SJSA1 (cell line): ENCODE measurements at places on chromosomes 5 and 9.

DNA sequence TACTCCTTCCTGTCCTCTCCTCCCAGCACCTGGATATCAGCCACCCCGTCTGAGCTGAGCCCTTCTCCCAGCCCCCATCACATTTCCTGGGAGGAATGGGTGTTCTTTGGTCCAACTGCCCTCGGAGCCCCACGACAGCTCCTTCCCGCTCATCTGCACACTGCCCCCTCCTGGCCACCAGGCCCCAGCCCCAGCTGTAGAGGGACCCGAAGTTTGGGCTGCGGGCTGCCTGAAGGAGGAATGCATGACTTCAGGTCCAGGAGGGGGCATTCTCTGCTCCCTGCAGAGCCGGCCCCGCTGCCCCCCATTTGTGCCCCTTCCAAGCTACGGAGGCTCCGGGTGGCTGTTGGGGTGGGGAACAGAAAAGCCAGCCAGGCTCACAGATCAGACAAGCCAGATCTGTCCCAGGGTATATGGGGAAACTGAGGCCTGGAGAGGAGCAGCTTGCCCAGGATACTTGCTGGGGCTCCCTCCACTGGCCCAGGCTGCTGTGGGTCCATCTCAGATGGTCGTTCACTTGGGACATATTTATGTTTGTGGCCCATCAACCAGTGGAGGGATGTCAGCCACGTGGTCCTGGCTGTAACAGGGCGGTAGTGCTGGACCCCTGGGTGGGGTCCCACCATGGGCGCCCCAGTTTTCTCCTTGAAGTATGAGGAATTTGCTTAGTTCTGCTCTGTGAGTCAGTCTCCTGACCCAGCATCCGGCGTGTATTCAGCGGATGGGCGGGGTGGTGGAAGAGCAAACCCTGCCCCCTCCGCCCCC is 33.1 kb downstream of the DAB2IP start:
- no peak for DNase-seq

- no peak for DNase-seq
Measured at GRCh38 chr5:40233268-40233667, 446.4 kb upstream of the PTGER4 start.

GRCh38 chr5:74241751-74242140 is 398.8 kb downstream of the ENC1 start:
- DNase-seq: peak; percentile 51

- no peak for DNase-seq
Measured at GRCh38 chr5:138610918-138611677, 35.9 kb upstream of the HSPA9 start.

DNA sequence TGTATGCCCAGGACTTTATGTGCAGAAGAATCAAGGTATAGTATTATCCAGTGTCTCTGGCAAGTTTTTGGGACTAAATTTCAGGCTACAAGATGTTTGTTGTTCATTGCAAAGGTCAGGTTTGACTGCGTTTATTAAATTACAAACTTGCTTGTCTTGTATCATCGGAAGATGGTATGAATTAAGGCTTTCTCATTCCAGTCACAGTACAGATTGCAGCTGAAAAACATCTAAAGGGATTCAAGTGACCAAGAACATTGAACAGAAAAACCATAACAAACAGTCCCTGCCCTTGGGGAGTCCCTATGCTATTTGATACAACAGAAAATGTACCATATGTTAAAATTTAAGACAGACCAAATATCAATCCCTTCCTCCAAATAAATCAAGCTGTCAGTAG is 244.7 kb upstream of the TNC start:
- no peak for DNase-seq

- DNase-seq: no peak
Measured at GRCh38 chr9:18585996-18586395, 112.0 kb downstream of the ADAMTSL1 start.

DNA sequence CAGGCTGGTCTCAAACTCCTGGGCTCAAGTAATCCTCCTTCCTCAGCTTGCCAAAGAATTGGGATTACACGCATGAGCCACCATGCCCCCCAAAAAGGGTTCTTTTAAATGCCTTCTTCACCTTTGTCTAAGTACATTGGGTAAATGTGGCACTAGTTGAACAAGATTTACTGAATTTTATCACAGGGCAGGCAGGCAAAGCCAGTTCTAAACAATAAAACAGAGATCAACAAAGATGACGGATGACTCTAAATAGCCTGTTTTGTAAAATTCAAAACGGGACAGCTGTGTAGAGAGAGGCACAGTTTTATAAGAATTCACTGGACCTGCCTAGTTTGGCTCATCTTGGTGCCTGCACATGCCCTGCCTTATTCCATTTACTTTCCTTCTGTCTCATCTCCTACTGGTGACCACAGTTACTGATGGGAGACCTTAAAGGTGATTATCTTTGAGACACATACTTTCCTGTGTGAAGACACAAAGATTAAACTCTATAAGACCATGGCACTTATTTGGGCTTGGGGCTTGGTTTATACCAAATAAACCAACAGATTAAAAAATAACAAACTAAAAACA is 149.6 kb upstream of the DMRT1 start:
- no peak for DNase-seq

- no peak for DNase-seq
Measured at GRCh38 chr5:132687995-132688394, 14.2 kb downstream of the IL4 start.
